GF-D8 (cell line): ENCODE measurements at places on chromosomes 1 and 21.

DNA sequence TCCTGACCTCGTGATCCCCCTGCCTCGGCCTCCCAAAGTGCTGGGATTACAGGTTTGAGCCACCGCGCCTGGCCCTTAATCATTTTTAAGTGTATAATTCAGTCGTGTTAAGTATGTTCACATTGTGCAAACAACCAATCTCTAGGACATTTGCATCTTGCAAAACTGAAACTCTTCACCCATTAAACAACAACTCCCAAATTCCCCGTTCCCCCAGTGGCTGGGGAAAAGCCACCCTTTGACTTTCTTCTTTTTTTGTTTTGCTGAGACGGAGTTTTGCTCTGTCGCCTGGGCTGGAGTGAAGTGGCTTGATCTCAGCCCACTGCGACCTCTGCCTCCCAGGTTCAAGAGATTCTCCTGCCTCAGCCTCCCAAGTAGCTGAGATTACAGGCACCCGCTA, 6.5 kb upstream of the THEMIS2 start:
- DNase-seq: no peak

DNA sequence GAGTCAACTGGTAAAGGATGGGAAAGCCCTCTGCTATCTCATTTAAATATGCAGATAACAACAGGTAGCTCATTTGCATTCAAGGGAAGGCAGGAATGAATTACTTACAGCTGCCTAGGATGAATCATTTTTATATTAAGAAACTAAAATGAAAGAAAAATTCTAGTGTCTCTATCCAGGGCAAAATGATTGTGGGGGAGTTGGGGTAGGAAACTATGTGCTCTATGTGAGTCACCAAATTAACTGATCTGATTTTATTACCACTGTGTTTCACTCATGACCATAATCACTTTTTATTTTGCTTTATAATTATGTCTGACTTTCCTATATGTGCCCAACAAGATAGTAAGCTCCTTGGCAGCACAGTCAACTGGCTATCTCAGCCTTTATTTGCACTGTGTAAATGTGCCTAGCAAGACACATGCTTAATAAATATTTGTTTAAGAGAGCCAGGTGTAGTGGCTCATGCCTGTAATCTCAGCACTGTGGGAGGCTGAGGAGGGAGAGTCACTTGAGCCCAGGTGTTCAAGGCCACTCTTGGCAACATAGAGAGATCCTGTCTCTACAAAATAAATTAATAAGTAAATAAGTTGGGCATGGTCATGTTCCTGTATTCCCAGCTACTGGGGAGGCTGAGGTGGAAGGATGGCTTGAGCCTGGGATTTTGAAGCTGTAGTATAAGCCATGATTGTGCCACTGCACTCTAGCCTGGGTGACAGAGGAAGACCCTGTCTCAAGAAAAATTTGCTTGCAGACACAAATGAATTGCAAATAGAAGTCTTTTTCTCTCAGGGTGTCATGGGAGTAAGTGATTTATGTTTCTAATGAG, 84.1 kb downstream of the SPAG17 start:
- no peak for DNase-seq

DNA sequence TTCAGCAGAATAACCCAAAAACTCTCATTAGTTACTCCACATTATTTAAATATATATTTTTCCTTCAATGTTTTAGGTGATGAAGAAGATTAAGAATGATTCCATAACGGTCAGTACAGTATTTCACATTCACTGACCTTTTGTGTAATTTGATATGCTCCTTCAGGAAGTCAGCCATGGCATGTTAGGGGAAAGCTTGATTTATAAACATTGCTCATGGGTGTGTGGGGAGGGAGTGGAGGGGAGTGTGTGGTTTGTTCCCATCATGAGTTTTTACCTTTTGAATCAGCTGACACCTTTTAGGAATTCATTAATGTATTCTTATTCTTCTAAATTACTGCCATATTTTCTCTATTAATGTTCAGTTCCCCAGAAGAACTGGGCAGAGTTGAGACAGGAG, 240.2 kb downstream of the ATG4C start:
- DNase-seq: no peak

DNA sequence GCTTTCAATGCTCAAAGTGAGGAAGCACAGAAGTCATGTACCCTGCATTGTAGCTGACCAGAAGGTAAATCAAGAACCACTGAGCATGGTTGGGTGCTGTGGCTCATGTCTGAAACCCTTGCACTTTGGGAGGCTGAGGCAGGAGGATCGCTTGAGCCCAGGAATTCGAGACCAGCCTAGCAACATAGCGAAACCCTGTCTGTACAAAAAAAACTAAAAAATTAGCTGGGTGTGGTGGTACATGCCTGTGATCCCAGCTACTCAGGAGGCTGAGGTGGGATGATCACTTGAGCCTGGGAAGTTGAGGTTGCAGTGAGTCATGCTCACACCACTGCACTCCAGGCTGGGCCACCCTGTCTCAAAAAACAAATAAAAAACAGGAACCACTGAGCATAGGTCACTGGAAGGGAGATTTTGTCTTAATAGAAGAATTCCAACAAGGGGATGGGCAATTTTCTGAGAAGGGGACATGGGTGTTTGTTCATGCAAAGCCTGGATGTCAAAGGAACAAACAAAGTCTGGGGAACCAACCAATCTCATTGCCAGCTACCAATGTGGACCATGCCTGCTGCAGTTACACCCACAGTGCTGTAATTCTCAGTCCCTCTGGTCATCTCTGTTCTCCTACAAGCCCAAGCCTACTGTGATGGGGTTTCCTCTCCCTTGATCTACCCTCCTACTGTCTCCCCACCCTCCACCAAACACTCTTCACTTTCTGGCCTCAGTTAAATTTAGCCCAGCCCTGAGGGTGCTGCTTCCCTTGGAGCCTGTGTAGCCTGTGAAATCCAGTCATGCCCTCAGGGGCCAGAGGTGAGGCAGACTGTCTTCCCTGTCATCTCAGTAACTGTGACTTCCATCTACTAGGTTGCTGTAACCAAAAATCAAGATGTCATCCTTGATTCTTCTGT, 47.9 kb downstream of the ELF3 start:
- DNase-seq: no peak

DNA sequence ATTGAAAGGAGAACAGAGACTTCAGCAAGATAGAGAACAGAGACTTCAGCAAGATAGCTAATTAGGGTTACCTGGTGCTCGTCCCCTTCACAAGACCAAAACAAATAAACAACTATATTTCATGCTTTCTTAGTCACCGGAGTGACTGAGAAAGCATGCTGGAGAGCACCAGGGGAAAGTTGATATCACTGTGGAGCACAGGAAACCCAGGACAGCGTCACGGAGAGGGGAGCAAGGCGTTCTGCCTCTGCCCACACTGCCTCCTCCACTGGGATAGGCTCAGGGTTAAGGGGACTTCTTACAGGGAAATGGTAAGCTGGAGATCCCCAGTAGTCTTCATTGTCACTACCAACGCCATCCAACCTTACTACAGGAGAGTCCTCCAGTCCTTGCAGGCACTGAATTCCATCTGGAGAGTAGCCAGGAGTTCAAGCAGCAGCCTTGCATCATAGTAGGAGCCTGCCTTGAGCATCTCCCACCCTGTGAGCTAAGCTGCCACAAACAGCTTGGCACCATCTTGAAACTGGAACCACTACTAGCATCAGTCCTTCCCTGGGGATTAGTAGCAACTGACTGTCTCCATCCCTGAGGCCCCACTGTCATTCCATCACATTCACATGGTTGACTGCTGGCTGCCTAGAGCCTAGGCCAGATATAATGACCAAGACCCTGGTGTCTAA, 239.4 kb downstream of the PLPP3 start:
- DNase-seq: no peak

GRCh38 chr21:37644636-37645035, 271.6 kb downstream of the KCNJ6 start:
- DNase-seq: no peak

- no peak for DNase-seq
Observed at GRCh38 chr1:3061981-3062615, 6.9 kb upstream of the PRDM16 start.

GRCh38 chr1:164637461-164638375, 78.7 kb downstream of the PBX1 start:
- no peak for DNase-seq

GRCh38 chr1:103461161-103462105, 64.1 kb upstream of the RNPC3 start:
- peak; percentile 1 for DNase-seq

DNA sequence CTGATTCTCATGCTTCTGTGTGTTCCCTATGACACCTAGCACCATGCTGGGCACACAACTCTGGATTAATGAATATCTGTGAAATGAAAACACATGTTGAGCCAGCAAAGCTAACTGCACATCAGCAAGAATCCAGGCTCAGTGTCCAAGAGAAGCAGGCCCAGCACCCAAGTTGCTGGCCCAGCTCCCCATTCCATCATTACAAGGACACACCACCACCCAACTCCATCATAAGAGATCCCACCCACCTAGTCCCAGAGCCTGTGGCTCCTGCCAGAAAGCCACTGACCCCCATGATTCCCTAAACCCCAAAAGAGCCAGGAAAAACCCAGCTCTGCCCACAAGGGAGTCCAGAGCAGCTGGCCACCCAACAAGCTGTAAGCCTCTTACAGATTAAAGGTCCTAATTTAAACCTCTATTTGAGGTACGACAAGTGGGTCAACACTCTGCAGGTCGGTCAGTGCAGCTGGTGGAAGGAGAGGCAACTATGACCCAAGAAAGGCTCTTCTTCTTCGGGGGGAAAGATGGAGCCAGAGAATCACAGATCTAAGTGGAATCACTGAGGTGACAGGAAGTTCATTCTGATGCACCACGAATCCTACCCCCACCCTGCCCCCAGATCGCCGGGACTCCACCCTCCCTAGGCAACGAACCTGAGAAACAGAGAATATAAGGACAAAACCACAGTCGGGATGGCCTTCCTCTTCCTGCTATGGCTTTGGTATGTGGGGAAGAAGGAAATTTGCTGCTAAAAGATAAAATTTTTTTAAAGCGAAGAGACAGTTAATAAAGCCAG, 58.2 kb downstream of the CD34 start:
- DNase-seq: no peak

GRCh38 chr1:24319962-24320361, 805 bp downstream of the GRHL3 start:
- no peak for DNase-seq

DNA sequence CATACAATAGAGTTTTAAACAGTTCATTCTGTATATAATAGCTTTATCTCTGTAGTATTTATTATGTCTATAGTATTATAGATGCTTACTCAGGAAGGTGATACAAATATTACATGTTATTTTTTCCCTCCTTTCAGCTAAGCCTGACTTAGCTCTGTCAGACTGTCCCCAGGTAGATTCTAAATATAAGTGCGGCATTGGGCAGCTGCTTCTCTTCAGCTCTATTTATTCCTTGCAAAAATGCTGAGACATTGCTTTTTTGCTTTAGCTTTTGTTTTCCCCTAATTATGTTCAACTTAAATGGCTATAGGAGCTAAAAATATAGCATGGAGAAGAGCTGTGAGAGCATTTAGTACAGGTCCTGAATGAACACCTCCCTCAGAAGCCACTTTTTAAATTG, 203.2 kb upstream of the BEND5 start:
- DNase-seq: no peak

GRCh38 chr1:66648901-66649595, 103.2 kb upstream of the DYNLT5 start:
- DNase-seq: peak; percentile 7

GRCh38 chr1:210001751-210002150, 63.7 kb downstream of the SYT14 start:
- no peak for DNase-seq

DNA sequence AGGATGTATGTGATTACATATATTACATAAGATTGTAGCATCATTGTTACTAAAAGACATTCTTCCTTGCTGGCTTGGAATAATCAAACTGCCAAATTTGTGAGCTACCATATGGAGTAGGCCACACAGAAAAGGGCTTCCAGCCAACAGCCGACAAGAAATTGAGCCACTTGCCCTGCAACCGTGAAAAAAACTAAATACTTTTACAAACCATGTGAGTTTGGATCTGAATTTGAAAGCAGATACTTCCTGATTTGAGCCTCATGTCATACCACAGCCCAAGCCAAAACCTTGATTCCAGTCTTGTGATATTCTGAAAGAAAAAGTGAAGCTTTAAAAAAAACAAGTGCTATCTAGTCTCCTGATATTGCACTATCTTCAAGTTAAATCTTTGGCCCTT, 55.6 kb upstream of the PRMT6 start:
- DNase-seq: no peak
